ENCODE measurements at places on chromosomes 5 and 9. TPM values are rescaled to one million over a fixed set of nuclear protein-coding genes. Genes with fewer than 3 reads are reported as not detected.

DNA sequence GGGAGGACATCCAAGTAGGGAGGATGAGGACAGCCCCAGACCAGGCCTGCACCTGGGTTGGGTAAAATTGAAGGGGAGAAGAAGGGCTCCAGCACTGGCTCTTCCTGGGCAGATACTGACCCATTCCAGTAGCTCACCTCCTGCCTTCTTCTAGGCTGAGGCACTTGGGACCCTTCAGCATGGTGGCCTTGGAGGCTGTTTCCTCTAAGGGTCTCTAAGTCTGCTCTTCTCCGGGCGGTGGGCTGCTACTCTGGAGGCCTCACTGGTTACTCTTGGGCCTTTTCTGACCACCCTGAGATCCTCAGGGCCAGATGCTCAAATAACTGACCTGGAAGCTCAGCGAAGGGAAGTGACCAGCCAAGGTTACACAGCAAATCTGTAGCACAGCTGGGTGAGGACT lies 2.8 kb upstream of the TIFAB start:
- no peak for DNase-seq

GRCh38 chr5:1010181-1010510 lies 1.5 kb downstream of the NKD2 start:
- no peak for DNase-seq

DNA sequence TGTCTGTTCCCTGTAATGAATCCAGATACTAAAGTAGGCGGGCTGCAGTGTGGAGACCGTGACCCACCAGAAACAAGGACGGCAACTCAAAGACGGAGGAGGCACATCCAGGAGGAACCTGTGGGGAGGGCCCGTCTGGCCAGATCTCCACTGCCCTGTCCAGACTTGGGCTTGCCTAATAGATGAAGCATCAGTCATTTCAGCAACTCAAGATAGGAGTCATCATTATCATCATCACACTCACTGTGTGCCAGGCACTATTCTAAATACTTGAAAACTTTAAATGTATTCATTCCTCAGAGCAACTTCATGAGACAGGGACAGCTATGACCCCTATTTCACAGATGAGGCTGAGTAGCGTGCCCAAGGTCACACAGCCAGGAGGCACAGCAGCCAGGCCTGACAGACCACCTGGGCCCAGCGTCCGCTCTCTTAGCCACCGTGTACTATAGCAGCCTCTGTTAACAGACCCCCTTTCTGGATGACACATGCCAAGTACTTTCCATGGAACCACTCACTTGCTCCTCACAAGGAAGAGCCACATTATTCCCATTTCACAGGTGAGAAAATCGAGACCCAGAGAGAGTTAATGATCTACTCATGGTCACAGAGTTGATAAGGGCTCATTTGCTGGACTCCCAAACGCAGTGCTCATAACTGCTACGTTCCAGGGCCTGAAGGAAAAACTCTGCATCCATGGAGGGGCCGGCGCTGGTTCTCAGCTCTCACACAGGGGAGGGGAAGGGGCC lies 4.9 kb upstream of the IL4 start:
- DNase-seq, result no peak

DNA sequence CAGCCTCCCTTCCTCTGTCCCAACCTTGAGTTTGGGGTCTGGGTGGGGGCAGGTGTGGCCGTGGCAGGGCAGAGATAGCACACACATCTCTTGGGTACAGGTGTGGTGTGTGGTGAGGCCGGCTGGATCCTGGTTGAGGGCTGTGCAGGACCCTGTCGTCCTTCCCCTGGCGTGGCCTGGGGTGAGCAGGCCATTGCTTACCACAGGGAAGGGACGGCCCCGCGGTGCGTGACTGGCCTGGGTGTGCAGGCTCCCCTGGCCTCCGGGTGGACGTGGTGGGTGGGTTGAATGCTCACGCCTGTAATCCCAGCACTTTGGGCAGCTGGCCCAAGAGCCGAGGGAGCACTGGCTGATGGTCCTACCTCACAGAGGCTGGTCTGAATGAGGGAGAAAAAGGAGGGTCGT lies 1.2 kb downstream of the ARRDC1 start:
- DNase-seq, result no peak

DNA sequence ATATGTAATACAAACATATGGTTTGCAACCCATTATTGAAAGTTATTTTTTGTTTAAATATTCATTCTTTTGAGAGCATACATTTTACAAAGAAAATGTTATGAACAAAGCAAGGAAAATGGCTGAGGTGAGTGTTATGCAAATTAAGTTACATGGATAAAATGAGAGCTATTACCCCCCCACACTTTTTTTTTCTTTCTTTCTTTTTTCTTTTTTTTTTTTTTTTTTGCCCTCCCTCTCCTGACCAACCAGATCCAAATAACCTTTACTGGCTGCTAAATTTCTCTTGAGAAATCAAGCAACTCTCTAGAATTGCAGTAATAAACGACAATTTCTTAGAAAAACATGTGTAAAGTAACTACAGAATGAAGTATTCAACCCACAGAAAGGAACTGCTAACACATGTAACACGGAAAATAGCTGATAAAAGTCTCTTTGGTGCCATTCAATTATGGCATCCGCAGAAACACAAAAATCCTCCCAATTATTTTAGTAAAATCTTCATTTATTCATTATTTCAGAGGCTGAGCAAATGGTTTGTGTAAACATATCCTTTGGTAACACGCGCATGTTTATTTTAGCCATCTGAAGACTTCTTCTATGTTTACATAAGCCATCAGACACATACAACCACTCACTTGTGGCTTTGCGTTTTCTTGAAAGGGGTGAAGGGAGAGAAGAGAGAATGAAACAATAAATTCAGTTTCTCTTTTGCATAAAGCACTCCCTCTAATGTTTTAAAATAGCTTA lies 216.1 kb downstream of the NFIB start:
- DNase-seq, result no peak

DNA sequence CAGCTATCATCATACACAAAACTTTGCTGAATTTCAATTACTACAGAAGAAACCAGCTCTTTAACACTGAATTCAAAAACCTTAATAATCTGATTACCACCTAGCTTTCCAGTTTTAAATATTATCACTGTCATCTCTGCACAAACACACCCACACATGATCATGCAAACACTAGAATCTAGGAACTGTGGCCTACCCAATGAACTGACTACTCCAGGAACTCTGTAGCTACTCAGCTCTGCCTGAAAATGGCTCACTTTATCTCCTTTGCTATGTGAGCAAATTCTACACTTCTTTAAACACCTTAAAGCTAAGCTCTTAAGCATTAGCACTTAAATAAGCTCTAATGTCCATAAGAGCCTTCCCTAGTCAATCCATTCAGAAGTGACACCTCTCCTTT lies 123.3 kb upstream of the DPYSL3 start:
- DNase-seq, result no peak

GRCh38 chr9:125757834-125758233 lies 10.7 kb downstream of the PBX3 start:
- no peak for DNase-seq

DNA sequence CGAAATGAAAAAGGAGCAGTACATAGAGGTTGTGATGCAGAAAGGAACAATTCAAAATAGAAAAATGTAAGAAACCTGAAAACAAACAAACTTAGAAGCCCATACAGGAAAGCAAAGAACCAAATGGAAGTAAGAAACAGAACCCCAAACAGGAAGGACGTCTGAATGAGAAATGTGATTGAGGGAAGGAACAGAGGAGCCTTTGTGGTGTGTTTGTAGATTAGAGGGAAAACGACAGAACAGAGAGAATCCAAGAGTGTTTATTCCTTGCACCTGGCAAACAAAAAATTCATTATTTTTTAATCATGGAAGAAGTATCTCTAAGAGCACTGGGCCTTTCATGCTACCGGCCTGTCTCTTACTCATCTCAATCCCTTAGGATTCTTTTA lies 67.8 kb upstream of the ZSWIM6 start:
- no peak for DNase-seq

GRCh38 chr5:126443374-126443851 lies 20.2 kb downstream of the GRAMD2B start:
- DNase-seq, result no peak

DNA sequence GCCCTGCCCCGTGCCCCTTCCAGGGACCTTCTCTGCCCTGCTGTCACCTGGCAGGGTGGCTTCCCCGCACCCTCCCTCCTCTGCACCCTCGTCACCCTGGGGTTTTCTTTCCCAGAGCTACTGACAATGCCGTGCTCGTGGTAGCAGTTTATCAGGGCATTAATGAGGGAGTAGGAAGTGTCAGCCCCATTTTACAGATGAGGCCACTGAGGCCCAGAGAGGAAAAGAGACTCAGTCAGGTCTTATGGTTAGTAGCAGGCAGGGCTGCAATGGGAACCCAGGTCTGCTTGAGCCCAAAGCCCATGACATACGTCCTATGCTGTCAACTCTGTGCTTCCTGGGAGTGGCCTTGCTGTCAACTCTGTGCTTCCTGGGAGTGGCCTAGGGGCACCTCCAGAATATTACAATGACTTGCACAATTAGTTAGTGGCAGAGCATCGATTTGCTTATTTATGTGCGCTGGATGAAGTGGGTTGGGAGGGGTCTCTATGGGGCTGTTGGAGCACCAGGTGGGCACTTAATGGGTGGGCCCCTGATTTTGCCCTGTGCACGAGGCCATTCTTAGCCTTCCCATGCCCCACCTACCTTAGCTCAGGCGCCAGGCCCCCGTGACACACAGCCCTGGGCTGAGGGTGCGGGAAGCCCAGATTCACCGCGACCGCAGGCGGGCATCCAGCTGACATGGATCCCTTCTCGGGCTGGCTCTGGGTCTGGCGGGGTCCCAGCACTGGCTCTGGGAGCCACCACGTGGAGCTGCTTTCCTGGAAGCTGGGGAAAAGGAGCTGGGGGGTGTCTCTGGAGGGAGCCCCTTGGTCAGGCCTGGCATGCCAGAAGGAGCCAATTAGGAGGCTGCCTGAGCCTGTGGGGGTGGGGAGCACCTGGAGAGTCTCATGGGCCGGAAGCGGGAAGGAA lies 82.0 kb upstream of the ORM1 start:
- no peak for DNase-seq

GRCh38 chr5:78500871-78501270 lies 140.5 kb downstream of the SCAMP1 start:
- DNase-seq, result no peak

DNA sequence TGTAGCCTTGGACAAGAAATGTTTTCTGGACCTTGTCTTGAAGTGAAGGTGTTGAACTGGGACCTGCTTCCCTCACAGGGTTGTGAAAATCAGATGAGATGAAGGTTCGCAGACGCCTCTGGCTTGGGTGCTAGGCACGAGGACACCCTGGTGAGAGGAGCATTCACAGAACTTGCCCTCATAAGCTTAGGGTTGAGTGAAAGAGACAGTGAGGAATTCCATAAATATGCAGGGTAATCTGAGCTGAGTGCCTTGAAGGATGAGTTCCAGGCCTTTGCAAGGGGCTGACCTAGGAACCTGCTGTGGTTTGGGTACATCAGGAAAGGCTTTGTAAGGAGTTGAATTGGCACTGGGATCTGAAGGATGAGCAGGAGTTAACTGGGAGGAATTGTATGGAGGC lies 75.7 kb upstream of the SAP30L start:
- no peak for DNase-seq

The PROB1 gene
- 1.7 TPM for polyA plus RNA-seq

The RUSC2 gene
- 19.4 TPM for polyA plus RNA-seq

The EQTN gene
- 0.28 TPM for polyA plus RNA-seq

The TOPORS gene
- polyA plus RNA-seq, result 37.1 TPM

The ECSCR gene
- polyA plus RNA-seq, result 27.8 TPM

The TAF11L7 gene
- not detected for polyA plus RNA-seq

The PCDHA9 gene
- polyA plus RNA-seq, result 0.06 TPM

The HMMR gene
- 24.0 TPM for polyA plus RNA-seq

The WDR31 gene
- 7.2 TPM for polyA plus RNA-seq

The TMEM252 gene
- polyA plus RNA-seq, result 5.1 TPM

The PDE6A gene
- polyA plus RNA-seq, result 0.11 TPM
